ENCODE measurements at places on chromosomes 1 and 21.

DNA sequence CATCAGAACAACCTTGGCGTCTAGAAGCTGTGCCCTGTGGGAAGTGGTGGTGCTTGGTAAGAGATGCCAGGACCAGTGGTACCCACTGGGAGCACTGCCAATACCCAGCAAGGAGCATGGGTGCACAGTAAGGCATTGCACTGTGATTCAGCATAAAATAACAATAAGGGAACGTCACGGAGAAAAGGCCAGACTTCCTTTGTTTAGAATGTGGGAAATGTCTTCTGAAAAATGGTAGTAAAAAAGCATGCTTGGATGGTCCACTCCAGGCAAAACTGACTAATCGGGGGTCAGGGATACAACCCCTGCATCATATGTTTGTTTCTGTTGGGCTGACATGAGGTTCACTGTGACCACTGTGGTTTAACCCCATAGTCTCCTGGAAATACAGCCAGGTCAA is 14.7 kb downstream of the METTL18 start:
- no peak for DNase-seq

- no peak for DNase-seq
Observed at GRCh38 chr21:42538479-42539275, 25.0 kb downstream of the SLC37A1 start.

GRCh38 chr1:91809317-91809716 is 76.6 kb downstream of the TGFBR3 start:
- no peak for DNase-seq

- no peak for DNase-seq
Observed at GRCh38 chr1:10634075-10634427, 159.3 kb downstream of the PEX14 start.

- no peak for DNase-seq
Observed at GRCh38 chr1:206014601-206015000, 9.1 kb downstream of the CTSE start.

- no peak for DNase-seq
Observed at GRCh38 chr1:57019236-57019839, 53.5 kb upstream of the C8B start.

- no peak for DNase-seq
Observed at GRCh38 chr1:178704833-178705232, 20.2 kb upstream of the RALGPS2 start.

- peak; percentile 48 for DNase-seq
Observed at GRCh38 chr1:231241750-231242149, 738 bp downstream of the GNPAT start.

- DNase-seq = no peak
Observed at GRCh38 chr21:43717967-43718871, 710 bp upstream of the PDXK start.

DNA sequence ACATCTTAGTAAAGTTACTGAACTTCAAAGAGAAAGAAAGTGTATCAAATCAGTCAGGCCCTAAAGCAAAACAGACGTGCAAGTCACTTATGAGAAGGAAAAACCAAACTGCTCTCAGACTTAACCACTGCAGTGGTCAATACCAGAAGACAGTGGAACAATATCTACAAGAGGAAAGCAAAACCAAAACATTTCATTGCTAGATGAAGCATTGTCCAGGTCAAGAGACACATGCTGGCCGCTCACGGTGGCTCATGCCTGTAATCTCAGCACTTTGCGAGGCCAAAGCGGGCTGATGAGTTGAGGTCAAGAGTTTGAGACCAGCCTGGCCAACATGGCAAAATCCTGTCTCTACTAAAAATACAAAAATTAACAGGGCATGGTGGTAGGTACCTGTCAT is 82.0 kb upstream of the MROH9 start:
- no peak for DNase-seq

DNA sequence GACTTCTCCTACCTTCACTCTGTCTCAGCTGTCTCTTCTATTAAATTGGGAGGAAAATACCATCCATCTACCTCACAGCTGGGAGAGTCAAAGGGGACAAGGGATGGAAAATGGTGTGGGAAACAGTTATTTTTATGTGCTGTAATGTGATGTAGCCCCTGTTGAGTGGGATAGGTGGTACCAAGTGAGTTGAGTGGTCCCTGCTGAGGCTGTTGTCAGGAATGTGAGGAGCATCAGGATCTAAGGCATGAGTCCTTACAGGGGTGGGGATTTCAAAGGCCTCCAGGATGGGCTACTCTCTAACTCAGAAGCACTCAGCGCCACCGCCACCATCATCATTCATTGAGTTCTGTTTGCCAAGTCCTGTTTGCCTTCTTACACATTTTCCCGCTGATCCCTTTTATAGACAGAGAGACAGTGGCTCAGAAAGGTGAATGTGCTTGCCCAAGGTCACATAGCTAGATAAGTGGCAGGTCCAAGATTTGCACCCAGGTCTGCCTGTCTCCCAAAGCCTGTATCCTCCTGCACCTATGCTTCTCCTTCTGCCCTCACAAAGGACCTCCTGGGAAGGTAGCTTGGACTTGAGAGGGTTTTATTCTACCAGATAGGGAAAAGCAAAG is 4.6 kb upstream of the ID3 start:
- no peak for DNase-seq

DNA sequence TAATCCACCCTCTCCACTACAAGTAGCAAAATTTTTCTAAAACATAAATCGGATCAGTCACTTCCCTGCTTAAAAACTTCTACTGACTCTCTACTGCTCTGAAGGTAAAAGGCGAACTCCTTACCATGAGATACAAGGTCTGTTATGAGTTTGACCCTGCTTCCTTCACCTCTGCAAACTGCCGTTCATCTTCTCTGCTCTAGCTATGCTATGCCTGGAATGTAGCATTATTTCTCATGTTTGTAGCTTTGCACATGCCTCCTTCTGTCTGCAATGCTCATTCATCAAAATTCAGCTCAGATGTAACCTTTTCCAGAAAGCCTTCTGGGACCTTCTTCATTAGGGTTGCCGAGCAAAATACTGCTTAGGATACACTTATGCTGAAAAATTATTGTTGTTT is 30.8 kb downstream of the RPL5 start:
- DNase-seq = no peak

DNA sequence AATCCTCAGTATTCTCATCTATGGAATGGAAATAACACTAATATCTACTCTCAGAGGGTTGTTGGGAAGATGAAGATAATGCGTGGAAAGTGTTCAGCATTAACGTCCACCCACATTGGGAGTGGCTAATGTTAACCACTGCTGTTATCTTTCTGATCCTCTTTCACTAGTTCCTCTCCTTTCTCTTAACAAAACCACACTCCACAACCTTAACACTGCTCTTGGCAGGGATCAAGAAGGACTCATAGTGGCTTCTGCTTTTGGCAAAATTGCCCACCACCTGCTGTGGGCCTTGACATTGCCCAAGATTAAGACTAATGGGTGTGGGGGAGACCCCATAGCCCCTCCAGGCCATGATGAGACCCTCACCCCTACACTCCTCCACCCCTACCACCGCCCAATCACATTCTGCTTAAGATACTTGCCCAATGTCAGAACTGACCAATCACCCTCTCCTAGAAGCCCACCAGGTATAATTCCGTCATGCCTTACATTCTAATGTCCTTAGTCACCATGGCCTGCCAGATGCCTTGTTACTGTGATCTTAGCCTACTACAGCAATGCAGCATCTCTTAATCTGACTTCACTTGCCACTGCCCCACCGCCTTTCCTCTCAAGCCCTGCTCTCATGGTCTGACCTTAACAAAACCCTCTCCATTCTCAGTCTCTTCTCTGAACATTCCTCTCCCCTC is 27.1 kb downstream of the DHCR24 start:
- no peak for DNase-seq

GRCh38 chr1:241396747-241397681 is 40.0 kb upstream of the RGS7 start:
- DNase-seq = no peak

DNA sequence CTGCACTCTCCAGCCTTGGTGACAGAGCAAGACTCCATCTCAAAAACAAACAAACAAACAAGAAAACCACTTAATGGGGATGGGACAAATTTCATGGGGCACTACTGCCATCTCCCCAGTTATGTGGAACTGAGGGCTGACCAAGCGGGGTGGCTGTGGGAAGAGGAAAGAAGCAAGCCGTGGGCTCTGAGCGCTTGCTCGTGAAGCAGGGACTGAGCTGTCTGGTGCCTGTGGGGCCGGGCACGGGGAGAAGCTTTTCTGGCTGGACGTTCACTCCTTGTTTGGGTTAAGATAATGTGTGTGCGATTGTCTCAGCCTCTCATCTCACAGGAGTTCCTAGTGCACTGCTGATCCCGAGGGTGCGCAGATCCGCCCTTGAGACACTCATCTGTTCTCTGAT is 22.0 kb upstream of the KIF26B start:
- no peak for DNase-seq

GRCh38 chr1:46481961-46482360 is 7.7 kb upstream of the DMBX1 start:
- DNase-seq = no peak

DNA sequence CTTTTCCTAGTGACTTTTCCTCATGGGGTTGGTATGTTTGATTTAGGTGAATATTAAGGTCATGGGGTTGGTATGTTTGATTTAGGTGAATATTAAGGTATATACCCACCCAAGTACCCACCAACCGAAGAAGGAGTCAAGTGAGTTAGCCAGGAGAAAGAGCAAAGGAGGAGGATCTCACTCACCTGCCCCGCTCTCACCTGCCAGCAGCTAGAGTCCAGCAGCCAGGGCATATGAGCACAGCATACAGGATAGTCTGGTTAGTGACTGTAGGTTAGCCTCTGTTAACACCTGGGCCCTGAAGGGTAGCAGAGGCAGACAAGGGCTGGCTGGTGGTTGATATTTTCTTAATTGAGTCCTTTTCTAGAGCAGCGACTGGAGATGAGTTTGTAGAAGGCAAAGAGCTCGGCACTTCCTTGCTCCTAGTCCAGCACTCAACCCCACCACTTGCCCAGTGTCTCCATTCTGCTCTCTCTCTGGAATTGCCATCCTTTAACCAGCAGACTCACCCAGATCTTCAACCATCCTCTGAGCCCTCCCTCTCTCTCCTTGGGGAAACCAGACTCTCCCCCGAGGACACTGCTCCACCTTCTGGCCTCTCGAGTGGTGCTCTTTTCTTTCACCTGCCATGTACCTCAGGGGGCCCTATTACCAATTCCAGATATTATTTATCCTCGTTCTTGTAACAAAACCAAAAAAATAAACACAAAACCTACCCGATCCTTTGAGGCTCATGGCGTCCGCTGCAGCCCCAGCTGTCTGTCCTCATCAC is 16.3 kb upstream of the DESI2 start:
- no peak for DNase-seq

GRCh38 chr1:177977141-177977540 is 7.3 kb upstream of the SEC16B start:
- no peak for DNase-seq

- DNase-seq = no peak
Observed at GRCh38 chr1:6471970-6472368, 6.0 kb upstream of the TNFRSF25 start.

GRCh38 chr1:43144237-43144636 is 27.9 kb downstream of the EBNA1BP2 start:
- no peak for DNase-seq

DNA sequence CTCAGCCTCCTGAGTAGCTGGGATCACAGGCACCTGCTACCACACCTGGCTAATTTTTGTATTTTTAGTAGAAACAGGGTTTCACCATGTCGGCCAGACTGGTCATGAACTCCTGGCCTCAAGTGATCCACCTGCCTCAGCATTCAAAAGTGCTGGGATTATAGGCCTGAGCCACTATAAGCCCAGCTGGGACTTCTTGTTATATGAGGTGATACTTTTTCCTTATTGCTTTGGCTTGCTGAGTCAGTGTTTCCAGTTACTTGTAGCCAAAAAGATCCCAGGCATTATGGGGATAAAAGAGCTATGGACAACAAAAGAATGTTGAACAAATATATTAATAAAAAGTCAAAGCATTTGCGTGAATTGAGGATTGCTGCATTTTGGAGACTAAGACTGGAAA is 69.9 kb upstream of the LPGAT1 start:
- no peak for DNase-seq

GRCh38 chr1:236677641-236678235 is 8.6 kb upstream of the ACTN2 start:
- DNase-seq = no peak

DNA sequence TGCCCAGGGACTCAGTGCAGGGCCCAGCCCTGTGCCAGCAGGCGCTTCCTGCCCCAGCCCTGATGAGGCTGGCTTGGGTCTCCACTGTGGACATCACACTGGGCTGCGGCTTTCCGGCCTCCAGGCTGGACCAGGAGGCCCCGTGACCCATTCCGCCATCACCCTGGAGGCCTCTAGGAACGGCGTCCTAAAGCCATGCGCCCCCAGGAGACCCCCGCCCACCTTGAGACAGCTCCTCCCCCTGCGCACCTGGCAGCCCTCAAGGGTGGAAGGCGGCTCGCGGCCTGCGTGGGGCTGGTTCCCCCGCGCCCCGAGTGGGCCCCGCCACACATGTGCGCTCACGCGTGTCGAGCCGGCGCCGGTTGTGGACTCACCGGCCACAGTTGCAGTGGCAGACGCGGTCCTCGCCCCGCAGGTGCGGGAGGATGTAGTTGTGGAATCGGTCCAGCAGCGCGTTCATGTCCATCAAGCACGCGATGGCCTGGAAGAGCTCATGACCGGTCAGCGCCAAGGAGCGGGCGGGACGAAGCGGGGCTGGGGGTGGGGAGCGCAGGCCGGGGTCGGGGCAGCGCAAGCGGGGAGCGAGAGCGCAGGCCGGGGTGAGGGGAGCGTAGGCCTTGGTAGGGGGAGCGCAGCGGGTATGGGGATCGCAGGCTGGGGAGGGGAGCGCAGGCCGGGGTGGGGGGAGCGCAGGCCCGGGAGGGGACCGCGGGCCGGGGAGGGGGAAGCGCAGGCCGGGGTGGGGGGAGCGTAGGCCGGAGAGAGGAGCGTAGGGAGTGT is 924 bp downstream of the TMEM240 start:
- DNase-seq = no peak

GRCh38 chr1:55812281-55812680 is 597.1 kb upstream of the USP24 start:
- no peak for DNase-seq

DNA sequence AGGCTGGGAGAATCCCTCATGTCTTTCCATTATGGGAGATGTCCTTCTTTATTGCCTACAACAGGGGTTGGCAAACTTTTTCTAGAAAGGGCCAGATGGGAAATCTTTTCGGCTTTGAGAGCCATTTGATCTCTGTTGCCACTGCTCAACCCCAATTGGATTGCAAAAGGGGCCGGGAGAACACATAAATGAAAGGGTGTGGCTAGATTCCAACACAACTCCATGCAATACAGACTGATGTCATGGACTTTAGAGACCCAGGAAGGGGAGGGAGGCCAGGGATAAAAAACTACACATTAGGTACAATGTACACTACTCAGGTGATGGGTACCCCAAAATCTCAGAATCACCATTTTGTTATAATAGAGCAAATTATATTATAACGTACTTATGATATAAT is 97.6 kb upstream of the SIM2 start:
- no peak for DNase-seq

- no peak for DNase-seq
Observed at GRCh38 chr1:228120857-228121489, 11.9 kb upstream of the MRPL55 start.

- DNase-seq = no peak
Observed at GRCh38 chr1:221873673-221874072, 131.8 kb upstream of the DUSP10 start.

DNA sequence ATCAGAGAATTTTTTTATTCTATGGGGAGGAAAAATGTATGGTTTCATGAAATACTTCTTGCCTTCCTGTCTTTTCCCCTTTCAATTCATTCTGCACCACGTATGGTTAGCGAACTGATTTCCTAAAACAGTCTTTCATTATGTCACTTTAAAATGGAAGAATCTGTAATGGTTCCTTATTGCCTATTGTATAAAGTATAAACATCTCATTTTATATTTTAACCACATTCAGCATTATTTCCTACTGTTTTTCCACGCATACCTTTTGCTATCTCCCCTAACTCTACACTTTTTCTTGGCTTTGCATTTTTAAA is 232.3 kb upstream of the B3GALT2 start:
- DNase-seq = no peak

Data from DND-41 (cell line).